ENCODE measurements at places on chromosomes 3 and 15.

DNA sequence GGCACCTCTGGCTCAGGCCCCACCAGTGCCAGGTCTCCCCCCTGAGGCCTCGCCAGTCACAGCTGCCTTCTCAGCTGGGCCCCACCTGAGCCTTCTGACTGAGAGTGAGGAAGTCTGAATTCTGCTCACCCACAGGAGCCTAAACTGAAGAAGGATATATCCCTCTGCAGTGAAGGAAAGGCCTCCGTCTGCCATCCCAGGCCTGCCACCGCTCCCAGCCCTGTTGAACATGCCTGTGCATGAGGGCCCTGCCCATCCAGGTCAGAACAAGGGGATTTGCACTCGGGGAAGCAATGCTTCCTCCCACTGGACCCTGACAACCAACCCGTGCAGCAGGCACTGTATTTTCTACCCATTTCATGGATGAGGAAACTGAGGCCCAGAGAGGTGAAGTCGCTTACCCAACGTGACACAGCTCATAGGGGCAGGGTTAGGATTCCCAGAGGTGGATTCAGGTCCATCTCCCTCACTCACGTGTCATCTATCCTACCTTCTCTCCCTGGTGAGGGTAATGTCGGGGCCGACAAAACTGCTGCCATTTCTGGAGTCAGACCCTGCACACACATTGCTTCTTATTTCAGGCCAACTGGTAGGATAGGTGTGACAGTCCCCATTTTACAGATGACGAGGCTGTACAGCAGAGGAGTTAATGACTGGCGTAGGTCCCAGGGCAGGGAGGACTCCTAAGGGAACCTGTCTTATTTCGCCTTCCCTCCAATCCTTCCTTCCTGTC, 22.6 kb downstream of the ATP2B2 start:
- no peak for DNase-seq

DNA sequence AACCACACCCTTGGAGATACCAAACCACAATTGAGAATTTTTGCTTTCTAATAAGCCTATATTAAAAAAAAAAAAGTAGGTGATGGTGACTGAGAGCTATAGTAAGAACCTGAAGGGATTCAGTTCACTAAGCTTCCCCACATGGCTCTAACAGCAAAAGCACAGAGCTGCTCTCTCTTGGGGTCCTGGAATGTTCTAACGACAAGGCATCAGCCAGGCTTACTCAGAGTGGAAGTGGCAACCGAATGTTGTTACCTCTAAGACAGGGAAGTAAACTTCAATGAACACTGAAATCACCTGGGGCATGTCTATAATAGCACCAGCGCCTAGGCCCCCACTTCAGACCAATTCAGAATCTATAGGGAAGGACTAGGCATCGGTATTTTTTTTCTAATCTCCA, 397.7 kb downstream of the MAGI1 start:
- no peak for DNase-seq

DNA sequence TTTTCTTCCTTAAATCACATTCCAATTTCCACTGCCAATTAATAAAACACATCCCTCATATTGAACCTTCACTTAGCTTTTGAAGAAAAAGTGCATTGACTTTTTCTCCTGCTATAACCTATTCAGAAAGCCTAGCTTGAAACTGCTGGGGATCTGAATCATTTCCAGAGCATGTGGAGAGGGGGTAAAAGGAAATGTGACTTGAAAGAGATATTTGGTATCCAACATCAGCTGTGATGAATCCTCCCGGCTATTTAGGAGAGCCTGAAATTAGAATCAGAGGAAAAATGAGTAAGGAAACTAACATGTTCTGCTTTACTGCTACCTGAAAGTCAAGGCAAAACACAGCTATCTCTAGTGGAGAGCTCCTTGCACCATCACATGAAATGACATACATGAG, 2.6 kb upstream of the GNB5 start:
- DNase-seq = no peak

- DNase-seq = no peak
Observed at GRCh38 chr3:129004639-129005295, 3.7 kb downstream of the EFCC1 start.

- no peak for DNase-seq
Observed at GRCh38 chr15:22780267-22780666, 6.2 kb upstream of the NIPA1 start.

- DNase-seq = no peak
Observed at GRCh38 chr3:41592753-41593510, 369.0 kb downstream of the ULK4 start.

DNA sequence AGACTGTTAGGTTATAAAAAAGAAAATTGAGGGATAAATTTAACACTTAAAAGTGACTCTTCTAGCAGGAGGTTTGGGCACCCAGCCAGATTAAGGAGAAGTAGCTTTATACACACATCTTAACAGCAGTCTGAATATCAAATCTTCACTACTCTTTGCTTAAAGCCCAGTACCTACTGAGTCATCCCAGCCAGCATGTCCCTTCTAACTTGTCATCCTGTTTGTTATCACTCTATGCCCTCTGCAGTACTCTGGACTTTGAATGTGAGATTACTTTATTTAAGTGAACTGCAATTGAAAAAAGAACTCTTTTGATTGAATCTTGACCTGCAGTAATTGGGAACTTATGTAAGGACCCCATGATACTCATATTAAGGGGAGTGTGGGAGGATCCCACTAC, 77.6 kb downstream of the FHIT start:
- DNase-seq = no peak

DNA sequence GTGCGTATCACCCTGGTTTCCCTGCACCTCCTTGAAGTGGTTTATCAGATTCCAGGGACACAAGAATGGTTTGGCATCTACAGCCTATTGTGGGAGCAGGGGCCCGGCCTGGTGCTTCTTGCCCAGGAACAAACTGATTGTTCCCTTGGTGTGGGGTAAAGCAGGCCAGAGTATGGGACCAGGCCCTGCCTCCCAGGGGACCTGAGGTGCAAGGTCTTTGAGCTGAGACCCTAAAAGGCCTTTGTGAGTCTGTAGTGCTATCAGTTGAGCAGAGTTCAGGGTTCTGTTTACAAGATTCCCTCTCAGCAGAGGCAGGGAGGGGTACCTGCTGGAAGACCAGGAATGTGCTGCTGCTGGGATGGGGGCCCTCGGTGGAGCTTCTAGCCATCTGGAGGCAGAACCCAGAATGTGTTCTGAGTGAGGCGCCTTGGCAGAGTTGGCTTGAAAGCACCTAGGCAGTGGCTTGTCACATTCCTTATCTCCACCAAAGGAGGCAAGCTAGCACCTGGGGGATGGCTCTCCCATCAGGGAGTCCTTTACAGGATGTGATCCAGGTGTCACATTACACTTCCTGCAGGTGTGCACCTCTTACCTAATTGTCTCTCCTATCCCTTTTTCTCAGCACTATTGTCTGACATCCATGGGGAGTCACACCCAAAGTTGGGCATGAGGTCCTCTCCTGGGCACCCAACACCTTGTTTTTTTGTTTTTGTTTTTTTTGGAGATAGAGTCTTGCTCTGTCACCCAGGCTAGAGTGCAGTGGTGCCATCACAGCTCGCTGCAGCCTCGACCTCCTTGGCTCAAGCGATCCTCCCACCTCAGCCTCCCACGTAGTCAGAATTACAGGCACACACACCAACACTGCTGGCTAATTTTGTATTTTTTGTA, 13.1 kb downstream of the FLNB start:
- no peak for DNase-seq

GRCh38 chr3:55570271-55570711, 83.2 kb upstream of the WNT5A start:
- DNase-seq = no peak
